Calu3 (cell line): ENCODE measurements at places on chromosomes 2 and 18.
A peak's percentile ranks its signal among the peaks of the same experiment; 100 is the strongest.

- no peak for DNase-seq
Measured at GRCh38 chr2:181887045-181887444, 4.5 kb upstream of the ITPRID2 start.

DNA sequence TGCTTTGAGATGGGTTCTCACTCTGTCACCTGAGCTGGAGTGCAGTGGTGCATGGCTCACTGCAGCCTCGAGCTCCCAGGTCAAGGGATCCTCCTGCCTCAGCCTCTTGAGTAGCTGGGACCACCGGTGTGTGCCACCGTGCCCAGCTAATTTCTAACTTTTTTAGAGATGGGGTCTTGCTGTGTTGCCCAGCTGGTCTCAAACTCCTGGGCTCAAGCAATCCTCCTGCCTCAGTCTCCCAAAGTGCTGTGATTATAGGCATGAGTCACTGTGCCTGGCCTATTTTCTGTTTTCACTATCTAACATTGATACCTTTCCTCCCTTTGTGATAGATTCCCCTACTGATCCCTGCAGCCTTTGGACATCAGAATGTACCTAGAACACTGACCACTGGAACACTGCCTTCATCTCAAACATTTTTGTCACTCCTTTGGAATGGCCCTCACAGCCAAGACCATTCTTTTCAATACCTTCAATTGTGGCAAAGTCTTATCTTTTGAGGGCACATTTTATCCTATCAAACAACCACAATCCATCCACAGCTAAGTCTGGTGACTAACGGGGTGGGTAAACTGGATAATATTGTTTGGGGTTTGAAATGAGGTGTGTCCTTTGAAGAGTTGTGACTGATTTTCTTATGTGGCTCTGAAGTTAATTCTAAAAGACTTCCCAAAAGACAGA is 43.7 kb downstream of the EPAS1 start:
- no peak for DNase-seq

- no peak for DNase-seq
Measured at GRCh38 chr2:145190031-145190703, 670.2 kb upstream of the ZEB2 start.

DNA sequence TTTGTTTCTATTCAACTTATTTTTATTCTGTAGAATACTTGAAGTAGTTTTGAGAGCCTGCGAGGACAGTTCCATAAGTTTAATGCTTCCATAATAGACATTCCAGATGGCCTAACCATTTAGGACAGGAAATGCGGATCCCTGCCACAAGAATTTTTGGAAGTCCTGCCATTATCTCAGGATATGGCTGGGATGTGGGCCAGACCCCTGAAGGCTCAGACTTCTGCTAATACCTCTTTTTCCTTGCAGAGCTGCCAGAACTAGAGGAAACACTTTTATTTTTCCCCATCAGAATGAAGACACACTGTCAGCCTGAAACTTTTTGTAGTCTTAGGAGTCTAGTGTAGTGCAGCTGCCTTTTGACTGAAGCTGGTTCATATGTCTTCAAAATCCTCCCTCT is 806.5 kb downstream of the TDRD15 start:
- DNase-seq, result no peak

- no peak for DNase-seq
Measured at GRCh38 chr18:48122376-48122775, 191.9 kb upstream of the SMAD2 start.

DNA sequence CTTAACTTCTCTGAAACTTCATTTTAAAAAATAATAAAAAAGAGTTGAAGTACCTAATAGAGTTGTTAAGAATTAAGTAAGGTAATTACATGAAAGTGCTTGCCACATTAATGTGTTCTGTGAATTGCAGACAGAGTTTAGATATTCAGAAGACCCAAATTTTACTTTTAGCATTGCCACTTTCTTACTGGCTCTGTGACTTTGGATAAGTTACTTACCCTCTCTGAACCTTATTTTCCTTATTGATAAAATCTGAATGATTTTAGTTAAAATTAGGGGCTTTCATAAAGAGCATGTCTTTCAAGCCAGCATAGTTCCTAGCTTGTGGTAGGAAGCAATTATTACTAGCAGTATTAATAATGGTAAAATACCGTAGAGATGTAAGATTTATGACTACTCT is 101.2 kb upstream of the CREB1 start:
- DNase-seq, result no peak

GRCh38 chr2:10449838-10450691 is 1.9 kb upstream of the ODC1 start:
- DNase-seq, result peak; percentile 56

GRCh38 chr2:37790019-37790418 is 118.6 kb upstream of the CDC42EP3 start:
- DNase-seq, result no peak

GRCh38 chr2:146496248-146496647 is 1348.6 kb upstream of the ACVR2A start:
- DNase-seq, result no peak

DNA sequence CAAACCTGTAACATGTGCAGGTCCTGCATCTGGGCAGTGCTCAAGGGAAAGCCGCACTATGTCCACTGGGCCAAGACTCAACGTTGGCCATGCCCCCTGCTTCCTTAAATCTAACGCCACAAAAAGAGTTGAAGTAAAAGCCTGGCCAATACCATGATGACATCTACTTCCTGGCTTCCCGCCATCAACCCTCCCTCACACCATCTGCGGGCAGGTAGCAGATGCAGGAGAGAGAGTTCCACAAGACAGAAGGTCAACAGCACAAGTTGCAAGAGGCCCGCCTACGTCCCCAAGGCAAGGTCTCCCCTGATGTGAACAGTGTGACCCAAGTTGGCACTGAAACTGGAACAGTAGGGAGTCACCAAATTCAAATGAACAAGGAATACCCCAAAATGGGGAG is 48.4 kb downstream of the ABCG8 start:
- no peak for DNase-seq

GRCh38 chr18:63063171-63063570 is 256.4 kb downstream of the BCL2 start:
- peak; percentile 8 for DNase-seq
